Psoas muscle (tissue), 8 donors: ENCODE measurements at places on chromosomes 6 and 20. TPM values are rescaled to one million over a fixed set of nuclear protein-coding genes. Genes with fewer than 3 reads are reported as not detected.

HDGFL1 gene
- not detected for total RNA-seq

BACH2 gene
- total RNA-seq, result 5.9 TPM

SRMS gene
- not detected for total RNA-seq

- no peak for DNase-seq
Observed at GRCh38 chr6:138590796-138591709, 91.8 kb upstream of the NHSL1 start.

DNA sequence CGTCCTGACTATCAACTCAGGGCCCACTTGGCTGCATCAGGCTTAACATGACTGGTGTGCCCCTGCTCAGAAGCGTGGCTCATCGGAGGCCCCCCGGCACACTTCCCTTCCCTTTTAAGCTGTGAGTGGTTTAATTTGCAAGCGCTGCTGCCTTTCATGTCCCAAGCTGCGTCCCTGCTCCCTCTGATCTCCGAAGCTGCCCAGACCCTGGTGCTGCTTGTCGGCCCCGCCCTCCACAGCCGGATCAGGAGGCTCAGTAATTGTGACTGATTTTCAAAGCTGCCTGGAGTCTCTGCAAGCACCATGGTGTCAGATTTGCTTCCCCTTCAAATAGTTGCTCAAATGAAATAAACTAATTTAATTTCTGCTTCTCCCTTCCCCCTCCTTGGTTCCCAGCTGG is 71.1 kb downstream of the CDH22 start:
- DNase-seq, result no peak

DNA sequence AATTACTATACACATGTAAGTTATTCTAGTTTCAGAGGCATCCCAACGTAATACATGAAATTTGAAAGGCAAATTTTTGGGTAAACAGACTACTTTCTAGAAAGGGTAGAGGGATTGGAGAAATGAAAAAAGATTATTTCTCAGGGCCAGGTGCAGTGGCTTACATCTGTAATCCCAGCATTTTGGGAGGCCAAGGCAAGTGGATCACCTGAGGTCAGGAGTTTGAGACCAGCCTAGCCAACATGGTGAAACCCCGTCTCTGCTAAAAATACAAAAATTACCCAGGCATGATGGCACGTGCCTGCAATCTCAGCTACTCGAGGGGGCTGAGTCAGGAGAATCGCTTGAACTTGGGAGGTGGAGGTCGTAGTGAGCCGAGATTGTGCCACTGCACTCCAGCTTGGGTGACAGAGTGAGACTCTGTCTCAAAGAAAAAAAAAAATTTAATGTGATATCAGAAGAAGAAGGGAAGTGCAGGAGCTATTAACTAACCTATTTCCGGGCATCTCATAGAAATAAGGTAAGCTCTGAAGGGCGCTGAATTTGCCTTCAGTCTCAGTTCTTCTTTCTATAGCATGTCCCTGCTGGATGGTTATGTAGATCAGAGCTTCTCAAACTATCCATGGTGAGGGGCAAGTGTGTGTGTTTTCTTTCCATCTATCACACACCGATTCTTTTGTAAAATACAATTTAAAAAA is 100.3 kb upstream of the MTHFD1L start:
- no peak for DNase-seq

DNA sequence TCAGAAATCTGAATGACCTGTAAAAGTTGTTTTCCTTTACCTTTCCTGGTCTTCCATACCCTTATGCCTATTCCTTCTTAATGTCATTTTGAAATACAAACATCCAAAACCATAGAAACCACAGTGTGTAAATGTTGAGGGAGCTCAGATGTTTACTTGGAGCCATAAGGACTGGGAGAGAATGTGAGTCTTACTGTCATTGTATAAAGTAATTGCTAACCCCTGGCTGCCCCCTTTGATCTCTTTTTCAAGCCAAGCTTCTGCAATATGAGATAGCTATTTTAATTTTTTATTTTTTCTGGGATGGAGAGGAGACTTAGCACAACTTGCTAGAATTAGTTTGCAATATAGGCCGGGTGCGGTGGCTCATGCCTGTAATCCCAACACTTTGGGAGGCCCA is 124.4 kb upstream of the AKIRIN2 start:
- no peak for DNase-seq

DNA sequence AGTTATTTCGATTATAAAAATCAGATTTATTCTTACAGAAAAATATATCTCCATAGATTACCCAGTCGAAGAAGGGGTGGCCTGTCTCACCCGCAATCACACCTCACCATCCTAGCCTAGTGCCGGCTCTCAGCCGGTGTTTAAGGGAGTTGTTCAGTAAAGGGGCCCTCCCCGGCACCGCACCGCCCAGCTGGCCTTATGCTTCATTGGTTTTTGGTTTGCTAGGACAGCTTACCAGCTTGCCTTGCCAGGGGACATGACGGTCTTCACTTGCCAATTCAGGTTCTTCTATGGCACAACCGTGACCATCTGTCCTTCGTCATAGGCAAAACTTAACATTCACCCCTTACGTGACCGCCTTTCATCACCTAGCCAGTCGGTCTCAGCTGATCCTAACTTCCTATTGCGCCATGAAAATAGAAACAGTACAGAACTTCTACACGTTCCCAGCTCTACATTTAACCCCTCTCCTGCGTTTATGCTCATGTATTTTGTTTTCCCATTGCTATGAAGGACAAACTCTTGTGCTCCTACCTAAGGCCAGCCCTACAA is 44.7 kb upstream of the SLC22A16 start:
- no peak for DNase-seq

GRCh38 chr20:61579908-61580307 is 327.8 kb downstream of the CDH4 start:
- no peak for DNase-seq

DNA sequence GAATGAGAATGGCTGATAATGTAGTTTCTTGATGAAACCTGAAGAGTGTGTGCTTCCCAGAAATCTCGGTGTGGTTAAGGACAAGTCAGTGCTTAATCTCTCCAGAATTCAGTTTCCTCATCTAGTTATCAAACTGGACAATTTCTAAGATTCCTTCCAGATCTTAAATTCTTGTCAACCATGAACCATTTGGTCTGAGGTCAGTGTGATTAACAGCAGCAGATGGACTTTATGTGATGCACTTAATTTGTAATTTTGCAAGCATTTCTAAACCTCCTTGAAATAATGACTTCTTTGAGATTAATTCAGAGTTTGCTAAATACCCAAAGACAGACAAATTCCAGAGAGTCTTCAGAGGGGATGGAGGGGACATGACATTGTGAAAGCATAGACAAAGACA is 160.3 kb downstream of the KIF16B start:
- no peak for DNase-seq
